ENCODE measurements at places on chromosomes 7 and 10.

DNA sequence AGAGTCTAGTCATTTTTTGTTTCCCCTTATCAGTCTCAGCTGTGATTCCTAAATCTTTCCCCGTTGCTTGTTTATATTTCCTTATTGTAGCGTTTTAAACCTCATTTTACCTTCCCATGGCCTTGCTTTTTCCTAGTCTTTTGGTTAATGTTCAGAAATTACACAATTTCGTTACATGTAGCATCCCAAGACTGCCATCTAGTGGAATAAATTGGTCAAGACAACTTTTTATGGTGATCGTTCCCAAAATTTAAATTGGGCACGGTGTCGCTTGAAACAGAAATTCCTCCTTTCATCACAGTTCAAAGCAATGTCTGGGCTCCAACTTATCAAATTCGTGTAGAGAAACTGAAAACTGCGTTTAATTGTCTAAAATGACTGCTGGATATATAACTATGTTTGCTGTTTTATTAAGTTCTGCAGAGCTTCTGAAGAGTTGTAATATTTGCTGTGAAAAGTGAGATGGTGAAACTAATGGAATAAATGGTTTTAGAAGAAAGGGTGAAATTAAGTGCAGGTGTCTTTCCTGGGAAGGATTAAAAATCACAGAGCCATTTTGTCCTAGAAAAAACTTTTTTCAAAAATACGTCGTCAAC lies 370.2 kb downstream of the PHF14 start:
- peak; percentile 14 for DNase-seq

DNA sequence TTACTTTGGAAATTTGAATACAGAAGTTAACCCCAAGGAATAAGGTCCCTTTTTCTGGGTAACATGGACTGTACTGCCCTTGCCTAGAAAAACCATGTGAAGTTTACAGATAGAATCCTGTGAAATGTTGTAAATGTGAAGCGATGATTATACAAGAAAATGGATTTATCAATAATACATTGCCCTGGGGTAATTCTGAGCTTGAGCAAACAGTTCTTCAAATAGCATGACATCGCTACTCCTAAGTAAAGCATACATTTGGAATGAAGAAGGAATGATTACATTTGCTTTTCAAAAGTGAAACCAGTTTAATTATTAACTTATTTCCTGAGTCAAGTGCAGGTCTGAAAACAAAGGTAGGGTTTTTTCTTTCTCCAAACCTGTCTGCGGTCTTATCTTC lies 43.3 kb upstream of the FZD8 start:
- no peak for DNase-seq

GRCh38 chr10:42594246-42594650 lies 44.1 kb downstream of the ZNF33B start:
- no peak for DNase-seq

- no peak for DNase-seq
Measured at GRCh38 chr7:138880881-138881578, 83.0 kb upstream of the ATP6V0A4 start.
